ENCODE measurements at places on chromosomes 6 and 20.

- DNase-seq, result no peak
Measured at GRCh38 chr20:57909763-57910331, 200.0 kb upstream of the PMEPA1 start.

- DNase-seq, result no peak
Measured at GRCh38 chr6:142927904-142928303, 17.1 kb downstream of the HIVEP2 start.

- DNase-seq, result peak; percentile 49
Measured at GRCh38 chr6:150038202-150039062, 13.1 kb upstream of the RAET1L start.

DNA sequence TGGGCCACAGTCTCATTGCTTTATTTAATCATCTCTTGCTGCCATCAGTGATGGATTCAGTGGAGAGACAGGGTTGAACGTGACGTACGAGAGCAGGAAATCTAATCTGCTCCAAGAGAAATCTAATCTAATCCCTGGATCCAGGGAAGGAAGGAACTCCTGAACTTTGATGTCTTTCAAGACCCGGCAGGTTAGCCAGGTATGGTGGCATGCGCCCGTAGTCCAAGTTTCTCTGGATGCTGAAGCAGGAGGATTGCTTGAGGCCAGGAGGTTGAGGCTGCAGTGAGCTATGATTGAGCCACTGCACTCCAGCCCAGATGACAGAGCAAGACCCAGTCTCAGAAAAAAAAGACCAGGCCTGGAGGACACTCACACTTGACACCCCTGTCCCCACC is 11.4 kb upstream of the PGC start:
- DNase-seq, result no peak

DNA sequence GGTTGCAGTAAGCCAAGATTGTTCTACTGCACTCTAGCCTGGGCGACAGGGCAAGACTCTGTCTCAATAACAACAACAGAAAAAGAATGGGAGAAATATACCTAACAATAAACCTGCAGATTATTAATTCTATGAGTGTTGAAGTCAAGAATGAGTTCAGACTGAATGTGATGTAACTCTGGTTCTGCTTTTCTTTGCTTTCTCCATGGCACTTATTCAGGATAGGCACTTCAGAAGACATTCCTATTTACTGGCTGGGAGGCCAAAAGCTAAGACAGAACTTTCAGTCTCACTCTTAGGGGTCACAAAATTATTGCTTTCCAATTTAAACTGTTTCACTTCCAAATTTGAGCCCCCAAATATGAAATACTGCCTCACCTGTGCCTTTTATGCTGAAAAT is 15.7 kb upstream of the PRIM2 start:
- DNase-seq, result no peak

- DNase-seq, result no peak
Measured at GRCh38 chr6:21610341-21610740, 16.8 kb downstream of the SOX4 start.

DNA sequence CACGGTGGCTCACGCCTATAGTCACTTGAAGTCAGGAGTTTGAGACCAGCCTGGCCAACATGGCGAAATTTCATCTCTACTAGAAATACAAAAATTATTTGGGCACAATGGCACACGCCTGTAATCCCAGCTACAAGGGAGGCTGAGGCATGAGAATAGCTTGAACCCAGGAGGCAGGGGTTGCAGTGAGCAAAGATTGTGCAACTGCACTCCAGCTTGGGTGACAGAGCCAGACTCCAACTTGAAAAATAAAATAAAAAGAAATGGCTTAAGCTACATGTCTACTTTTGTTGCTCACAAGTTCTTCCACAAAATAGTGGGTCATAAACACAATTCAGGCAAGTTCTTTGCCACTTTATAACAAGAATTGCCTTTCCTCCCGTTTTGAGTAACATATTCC is 27.1 kb upstream of the B4GALT5 start:
- DNase-seq, result no peak

GRCh38 chr20:9025643-9026042 is 43.2 kb upstream of the PLCB4 start:
- DNase-seq, result no peak

DNA sequence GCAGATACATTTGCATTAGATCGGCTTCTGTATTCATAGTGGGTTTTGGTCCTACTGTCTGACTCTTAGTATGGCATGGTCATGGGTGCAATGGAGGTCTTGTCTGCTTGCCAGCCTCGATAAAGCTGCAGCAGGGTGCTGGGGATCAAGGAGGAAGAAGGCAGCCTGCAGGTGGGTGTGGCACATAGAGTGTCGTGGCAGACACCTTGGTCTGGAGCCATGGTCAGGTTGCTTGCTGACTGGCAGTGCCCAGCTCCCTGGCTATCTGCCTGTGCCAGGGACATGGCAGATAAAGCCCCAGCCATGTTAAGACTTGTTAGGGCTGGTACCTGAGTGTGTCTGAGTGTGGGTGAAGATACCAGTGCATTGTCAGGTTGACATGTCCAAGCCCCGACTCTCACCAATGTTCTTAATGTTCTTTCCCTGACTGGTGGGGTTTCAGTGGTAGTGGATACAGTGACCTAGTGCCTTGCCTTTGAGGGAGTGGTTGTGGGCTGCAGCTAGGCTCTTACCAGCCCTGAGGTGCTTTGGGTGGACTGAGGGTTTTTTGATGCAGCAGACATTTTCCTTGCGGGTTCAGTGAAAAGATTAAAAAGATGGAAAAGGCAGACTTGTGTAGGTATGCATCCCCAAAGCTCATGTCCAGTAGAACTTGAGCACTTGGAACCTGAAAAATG is 1.8 kb downstream of the FAM83D start:
- no peak for DNase-seq

- no peak for DNase-seq
Measured at GRCh38 chr20:53757472-53757913, 163.9 kb upstream of the ZNF217 start.

GRCh38 chr6:72784071-72784470 is 162.2 kb downstream of the KCNQ5 start:
- DNase-seq, result no peak

DNA sequence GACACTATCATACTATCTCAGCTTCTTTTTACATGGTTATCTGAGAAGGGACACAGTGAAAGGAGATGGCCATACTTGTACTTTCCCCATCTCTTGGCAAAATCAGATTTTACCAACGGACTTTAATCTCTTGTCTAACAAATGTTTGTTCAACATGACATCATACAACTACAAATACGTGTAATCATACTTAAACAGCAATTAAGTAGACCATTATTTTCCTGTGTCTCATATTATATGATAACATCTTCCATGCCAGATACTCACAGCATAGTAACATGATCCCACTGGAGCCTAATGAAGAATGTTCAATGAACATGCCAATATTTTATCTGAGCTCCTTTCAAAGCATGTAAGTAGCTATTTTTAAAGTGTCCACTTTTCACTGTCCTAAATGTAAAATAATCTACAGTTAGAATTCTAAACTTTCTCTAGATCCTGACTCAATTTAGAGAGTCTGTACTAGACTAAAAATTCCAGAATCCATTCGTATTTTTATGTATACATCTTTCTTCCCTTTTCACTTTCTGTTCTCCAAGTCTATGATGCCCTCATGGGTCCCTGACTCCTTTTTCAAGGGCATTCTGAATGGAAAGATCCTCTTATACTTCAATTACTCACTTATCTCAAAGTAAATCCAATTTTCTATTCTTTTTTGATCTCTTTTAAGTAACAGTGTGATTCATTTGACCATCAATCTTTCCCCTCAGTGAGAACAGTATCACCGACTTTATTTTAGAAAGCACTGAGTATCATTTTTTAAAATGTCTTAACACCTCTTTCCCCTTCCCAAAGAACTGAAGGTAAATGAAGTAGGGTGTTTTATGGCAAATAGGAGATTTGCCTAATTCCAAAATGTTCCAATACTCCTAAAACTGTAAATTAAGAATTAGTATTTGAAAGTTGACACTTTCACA is 133.5 kb downstream of the CDK19 start:
- DNase-seq, result no peak

DNA sequence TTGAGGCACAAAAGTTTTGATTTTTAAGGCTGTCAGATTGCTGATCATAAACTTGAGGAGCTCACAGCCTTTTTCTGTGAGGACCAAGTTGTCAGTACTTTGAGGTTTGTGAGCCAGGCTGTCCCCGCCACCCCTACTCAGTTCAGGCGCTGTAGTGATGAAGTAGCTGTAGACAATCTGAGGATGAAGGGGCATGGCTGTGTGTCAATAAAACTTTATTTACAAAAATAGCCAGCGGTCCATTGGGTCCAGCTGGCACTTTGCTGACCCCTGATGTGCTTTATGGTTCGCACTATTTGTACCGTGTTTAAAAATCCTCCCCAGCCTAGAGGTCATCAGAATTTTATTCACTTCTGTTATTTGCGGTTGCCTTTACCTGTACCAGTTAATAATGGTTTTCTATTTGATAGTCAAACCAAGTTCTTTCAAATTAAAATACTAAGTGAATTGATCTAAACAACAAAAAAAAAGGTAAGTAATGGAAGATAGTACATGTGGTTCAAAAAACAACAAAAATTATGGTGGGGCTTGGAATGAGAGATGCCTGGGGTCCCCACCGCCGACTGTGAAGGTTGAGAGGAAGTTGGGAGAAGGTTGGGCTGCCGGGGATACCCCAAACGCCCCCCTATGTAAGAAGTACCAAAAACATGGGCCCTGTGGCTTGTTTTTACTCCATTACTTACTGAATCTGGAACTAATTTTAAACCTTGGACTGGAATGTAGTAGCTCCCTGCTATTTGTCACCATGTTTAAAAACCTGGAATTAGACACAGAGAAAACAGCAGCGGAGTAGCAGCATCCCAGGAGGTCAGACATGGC is 123.6 kb downstream of the SYCP2 start:
- no peak for DNase-seq

GRCh38 chr6:100269189-100269588 is 195.5 kb downstream of the SIM1 start:
- no peak for DNase-seq

- no peak for DNase-seq
Measured at GRCh38 chr6:117397536-117398227, 28.1 kb downstream of the ROS1 start.

GRCh38 chr6:145015739-145016558 is 719.4 kb downstream of the EPM2A start:
- no peak for DNase-seq

- no peak for DNase-seq
Measured at GRCh38 chr20:50919567-50919966, 11.7 kb downstream of the ADNP start.

GRCh38 chr20:19205981-19206396 is 6.5 kb upstream of the SLC24A3 start:
- peak; percentile 88 for DNase-seq

GRCh38 chr6:123529843-123530242 is 106.9 kb downstream of the TRDN start:
- DNase-seq, result no peak

GRCh38 chr20:8647961-8648441 is 420.9 kb upstream of the PLCB4 start:
- DNase-seq, result no peak

DNA sequence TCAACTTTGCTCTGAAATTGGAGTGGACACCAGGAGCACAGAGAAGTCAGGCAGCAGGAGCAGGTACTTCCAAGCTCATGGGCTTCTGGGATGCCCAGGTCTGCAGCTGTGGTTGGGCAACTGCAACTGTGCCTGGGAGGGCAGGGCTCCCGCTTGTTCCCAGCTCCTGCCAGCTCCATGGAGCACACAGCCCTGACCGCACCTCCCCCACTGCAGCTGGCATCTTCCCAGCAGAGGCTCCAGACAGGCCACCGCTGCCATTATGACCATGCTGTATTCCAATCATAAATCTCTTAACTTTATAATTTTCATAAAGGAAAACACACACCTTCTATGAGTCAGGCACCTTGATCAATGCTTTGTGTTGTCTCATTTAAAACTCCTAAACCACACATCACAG is 36.9 kb downstream of the STK38 start:
- no peak for DNase-seq

DNA sequence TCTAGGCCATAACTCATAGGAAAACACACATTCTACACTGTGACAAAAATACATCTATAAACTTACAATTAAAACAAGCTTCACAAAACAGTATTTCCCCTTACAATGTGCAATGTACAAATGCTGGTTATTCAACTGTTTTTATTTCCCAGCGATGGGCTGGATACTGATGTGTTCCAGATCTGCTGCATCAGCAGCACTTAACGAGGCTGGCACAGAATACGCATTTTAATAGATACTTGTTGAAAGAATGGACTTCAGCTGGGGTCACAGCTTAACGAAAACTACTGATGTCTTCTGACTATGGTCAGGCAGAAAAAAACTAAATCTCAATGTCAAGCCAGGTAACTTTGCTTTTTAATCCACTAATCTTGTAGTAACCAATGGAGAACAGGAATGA is 70.9 kb downstream of the B4GALT5 start:
- no peak for DNase-seq

GRCh38 chr6:27288136-27289044 is 23.7 kb downstream of the POM121L2 start:
- DNase-seq, result no peak

DNA sequence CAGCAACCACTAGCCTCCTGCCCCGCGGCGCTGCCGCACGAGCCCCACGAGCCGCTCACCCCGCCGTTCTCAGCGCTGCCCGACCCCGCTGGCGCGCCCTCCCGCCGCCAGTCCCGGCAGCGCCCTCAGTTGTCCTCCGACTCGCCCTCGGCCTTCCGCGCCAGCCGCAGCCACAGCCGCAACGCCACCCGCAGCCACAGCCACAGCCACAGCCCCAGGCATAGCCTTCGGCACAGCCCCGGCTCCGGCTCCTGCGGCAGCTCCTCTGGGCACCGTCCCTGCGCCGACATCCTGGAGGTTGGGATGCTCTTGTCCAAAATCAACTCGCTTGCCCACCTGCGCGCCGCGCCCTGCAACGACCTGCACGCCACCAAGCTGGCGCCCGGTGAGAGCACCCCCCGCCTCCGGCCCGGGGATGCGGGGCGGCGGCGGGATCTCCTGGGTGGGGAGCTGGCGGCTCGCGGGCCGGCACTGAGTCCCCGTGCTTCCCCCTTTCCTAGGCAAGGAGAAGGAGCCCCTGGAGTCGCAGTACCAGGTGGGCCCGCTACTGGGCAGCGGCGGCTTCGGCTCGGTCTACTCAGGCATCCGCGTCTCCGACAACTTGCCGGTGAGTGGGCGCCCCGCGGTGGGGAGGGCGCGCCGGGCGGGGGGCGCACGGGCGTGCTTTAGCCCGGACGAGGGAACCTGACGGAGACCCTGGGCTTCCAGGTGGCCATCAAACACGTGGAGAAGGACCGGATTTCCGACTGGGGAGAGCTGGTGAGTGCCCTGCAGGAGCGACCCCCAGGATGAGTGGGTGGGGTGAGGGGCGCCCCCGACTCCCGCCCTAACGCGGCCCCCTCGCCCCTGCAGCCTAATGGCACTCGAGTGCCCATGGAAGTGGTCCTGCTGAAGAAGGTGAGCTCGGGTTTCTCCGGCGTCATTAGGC is 585 bp downstream of the PIM1 start:
- DNase-seq, result peak; percentile 85

DNA sequence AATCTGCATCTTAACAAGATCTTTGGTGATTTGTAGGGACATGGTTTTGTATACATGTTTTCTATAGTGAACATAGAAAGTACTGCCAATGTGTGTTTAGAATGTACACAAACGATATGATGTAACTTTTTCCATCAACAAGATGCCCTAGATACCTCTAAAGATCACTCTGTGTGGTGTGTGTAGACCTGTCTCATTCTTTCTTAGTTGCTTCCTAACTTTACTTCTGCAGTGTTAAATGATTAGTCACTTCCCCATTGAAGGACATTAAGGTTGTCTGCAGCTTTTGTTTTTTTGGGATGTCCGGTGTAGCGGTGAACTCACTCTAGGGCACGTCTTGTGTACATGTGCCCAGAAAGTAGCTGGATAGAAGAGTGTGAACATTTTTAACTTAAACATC is 35.9 kb downstream of the CDYL start:
- DNase-seq, result no peak

Data from activated CD8-positive, alpha-beta memory T cell treated with anti-CD3 and anti-CD28 coated beads for 24 hours (primary cell).